Dermis microvascular lymphatic vessel endothelial cell (primary cell): ENCODE measurements at places on chromosomes 5 and 9. TPM values are rescaled to one million over a fixed set of nuclear protein-coding genes. Genes with fewer than 3 reads are reported as not detected.

ENG gene
- 30.0 and 91.3 TPM in 2 replicates for total RNA-seq

CENPK gene
- total RNA-seq = 6.3 and 10.4 TPM in 2 replicates

PCDHGA10 gene
- total RNA-seq = 3.0 and 6.2 TPM in 2 replicates

GRIA1 gene
- total RNA-seq = under 0.01 TPM in 1 of 2 replicates, not detected in the other

BAAT gene
- under 0.01 TPM in 1 of 2 replicates, not detected in the other for total RNA-seq

HSPB3 gene
- total RNA-seq = not detected in 2 replicates

NUTM2G gene
- not detected in 2 replicates for total RNA-seq

LRRC26 gene
- total RNA-seq = 0.13 TPM in 1 of 2 replicates, not detected in the other

PIP5K1B gene
- total RNA-seq = under 0.01 TPM in 2 replicates

LCN10 gene
- 0.13 TPM in 1 of 2 replicates, not detected in the other for total RNA-seq

GPX3 gene
- 8.6 and 15.7 TPM in 2 replicates for total RNA-seq

PRDM9 gene
- total RNA-seq = not detected in 2 replicates

PPP2CA gene
- total RNA-seq = 43.5 and 49.6 TPM in 2 replicates

NTNG2 gene
- under 0.01 and 0.77 TPM in 2 replicates for total RNA-seq

CTSV gene
- total RNA-seq = 0.25 and 0.77 TPM in 2 replicates

OXCT1 gene
- 23.4 and 30.2 TPM in 2 replicates for total RNA-seq

INSL4 gene
- not detected in 2 replicates for total RNA-seq
